ENCODE measurements at places on chromosomes 12 and 14.

DNA sequence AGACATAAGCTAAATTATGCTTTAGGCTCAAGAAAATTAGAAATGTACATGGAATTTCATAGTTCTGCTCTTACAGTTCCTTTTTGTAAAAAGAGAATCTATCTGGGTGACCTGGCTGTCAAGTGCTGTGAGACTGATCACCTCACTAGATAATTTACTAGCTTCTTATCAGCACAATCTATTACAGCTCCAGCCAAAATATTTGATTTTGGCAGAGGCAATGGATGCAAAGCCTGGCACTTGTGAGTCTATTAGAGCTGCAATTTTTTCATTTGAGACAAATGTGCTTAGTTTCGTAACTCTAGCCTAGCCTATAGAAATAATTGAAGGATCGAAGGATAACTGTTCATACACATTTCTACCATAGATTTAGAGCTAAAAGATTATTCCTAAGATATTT, 927.5 kb downstream of the SLC6A15 start:
- DNase-seq = no peak

- no peak for DNase-seq
These were observed 3.0 kb downstream of the PLEKHG6 start for GRCh38 chr12:6313326-6313940.

GRCh38 chr12:4540638-4541037, 1.9 kb downstream of the RAD51AP1 start:
- DNase-seq = peak; percentile 14

- DNase-seq = peak; percentile 45
These were observed 5.5 kb upstream of the CELA1 start for GRCh38 chr12:51351913-51352532.

DNA sequence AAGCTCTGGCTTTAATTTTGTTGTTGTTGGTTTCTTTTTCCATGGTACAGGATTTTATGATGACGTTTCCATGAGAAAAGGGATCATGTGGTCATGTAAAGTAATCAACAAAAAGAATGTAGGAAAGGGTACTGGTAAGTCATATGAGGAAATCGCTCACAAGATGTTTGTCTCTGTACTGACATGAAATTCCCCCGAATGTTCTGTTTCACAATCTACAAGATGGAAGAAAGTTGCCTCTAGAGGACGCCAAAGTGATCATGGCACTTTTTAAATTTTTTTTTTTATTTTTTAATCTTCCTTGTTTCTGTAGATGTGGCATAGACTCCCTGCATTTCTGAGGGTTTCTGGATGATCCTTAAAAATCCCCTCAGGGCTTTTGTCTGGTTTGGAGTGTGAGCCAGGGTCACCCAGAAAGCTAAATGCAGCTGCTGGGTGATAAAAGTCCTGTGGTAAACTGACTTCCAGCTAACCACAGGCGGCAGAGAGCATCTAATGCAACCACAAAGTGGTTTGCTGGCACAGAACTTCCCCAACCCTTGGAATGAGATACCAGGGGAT, 393.5 kb downstream of the CCDC91 start:
- DNase-seq = peak; percentile 73

GRCh38 chr12:122042910-122043309, 21.2 kb downstream of the BCL7A start:
- DNase-seq = no peak

GRCh38 chr12:121214855-121215745, 5.2 kb downstream of the P2RX4 start:
- DNase-seq = peak; percentile 95

DNA sequence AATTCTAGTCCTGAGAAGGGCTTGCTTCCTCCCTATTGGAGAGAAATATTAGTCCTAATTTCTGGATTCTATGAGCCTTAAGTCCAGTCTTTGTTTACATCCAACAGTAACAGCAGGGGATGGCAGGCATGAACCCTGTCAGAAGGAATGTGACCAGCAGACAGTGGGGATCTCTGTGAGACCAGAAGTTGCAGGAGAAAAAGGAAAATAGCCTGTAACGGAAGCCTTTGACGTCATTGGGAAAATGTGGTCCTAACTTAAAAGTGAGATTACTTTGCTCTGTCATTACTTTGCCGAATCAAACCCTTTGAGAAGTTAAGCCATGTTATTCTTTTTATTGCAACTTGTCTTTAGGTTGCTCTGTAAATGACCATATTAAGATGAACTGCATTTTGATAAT, 218.2 kb upstream of the PRICKLE1 start:
- DNase-seq = no peak

GRCh38 chr14:36451310-36452065, 68.5 kb downstream of the NKX2-1 start:
- DNase-seq = no peak

- DNase-seq = peak; percentile 63
These were observed 148.2 kb downstream of the ADGRD1 start for GRCh38 chr12:131101703-131102492.

DNA sequence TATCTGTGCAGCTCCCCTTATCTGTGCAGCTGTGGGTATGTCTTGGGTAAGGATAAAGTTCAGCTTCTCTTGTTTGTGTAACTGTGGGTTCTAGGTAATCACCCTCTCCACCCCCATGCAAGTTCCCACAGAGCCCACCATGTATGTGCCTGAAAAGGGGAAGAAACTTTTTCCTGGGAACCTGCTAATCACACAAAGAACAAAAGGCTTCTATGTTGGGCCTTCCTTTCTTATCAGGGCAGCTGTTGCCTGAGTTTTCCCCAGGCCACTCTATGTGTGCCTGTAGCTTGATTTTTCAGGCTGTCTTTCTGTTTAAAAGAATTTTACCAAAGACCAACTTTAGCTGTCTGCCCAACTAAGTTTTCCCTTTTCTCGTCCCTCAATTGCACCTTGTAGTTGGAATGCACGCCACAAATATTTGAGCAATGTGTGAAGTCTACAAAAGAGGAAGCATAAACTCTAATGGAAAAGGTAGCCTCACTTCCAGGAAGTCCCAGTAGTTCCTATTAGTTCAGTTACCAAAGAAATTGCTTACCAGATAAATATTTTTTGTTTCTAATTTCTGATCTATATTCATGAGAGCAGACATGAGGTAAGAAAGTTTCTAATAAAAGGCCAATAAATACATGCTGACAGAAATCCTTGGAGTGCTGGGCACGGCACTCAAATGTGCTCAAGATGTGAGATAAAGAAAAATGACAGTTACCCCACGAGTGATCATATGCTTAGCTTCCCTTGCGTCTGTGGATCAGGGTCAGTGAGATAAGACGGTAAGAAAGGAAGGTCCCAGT, 2.7 kb upstream of the GALC start:
- DNase-seq = peak; percentile 37

GRCh38 chr12:49874142-49874897, 29.4 kb downstream of the FAIM2 start:
- no peak for DNase-seq

DNA sequence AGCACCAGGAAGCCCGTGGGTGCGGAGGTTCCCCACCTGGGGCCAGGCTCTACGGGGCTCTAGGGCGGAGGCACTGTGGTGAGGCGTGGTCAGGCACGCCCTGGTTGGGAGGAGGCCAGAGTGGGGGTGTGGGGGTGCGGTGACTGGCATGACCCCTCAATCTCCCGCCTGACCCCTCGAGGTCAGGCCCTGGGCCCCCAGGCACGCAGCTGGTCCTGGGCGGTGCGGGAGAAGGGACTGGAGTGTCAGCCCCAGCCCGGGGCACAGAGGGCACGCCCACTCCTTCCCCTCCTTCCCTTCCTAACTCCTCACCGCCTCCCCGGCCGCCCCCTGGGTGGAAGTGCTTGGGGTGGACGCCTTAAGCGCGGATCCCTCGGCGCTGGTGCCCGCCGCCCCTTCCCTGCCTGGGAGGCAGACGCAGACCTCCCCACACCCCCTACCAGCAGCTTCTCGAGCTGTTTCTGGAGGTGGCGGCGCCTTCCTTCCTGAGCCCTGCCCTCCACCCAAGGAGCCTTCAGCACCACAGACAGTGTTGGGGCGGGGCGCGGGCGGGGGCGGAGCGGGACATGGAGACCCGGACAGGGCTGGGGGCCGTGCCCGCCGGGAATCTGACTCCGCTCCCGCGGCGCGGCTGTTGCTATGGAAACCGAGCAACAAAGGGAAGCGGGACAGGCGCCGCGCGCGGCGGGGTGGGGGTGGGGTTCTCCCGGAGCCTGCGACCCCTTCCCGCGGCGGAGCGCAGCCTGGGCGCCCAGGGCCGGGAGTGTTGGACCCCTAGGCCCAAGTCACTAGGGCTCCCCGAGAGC, 741 bp upstream of the CRIP2 start:
- DNase-seq = peak; percentile 21

GRCh38 chr14:25041898-25042297, 8.0 kb downstream of the STXBP6 start:
- no peak for DNase-seq

DNA sequence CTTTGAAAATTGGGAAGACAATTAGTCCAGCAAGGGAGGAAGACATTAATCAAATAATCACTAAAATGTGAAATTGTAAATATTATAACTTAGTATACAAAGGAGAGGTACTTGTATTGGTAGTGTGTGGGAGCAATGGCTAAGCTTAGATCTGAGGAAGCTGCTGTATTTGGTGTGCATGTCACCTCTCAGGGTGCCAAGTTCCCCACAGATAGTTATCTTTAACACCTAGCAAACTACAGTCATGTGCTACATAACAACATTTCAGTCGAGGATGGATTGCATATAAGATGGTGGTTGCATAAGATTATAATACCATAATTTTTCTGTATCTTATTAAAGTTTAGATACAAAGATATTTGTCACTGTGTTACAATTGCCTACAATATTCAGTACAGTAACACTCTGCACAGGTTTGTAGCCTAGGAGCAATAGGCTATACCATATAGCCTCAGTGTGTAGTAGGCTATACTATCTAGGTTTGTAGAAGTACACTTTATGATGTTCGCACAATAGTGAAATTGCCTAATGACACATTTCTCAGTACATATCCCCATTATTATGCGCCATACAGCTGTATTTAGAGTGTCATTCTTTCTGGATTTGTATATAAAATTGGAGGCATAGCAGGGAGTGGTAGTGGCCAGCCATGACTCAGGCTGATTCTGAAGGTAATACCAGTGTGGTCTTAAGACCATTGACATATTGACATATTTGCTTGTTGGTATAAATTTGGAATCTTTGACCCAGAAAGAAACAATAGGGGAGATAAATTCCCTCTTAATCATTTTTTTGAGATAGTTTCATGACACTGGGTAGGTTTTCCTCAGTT, 55.8 kb downstream of the RAD51B start:
- DNase-seq = no peak

DNA sequence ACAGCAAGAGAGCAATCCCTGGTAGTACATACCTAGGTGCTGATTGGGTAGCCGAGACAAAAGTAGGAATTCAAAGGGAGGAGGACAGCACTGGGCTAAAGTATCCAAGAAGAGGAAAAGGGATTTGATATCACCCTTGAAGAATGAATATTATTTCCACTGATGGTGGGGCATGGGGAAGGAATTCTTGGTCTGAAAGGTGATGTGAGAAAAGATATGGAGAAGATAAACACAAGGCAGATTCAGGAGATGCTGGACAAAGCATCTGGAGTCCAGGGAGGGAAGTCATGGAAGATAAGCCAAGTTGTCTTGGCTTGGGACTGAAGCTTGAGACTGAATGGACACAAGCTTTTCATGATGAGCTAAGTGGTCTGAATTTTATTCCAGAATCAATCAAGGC, 194.0 kb downstream of the EGLN3 start:
- no peak for DNase-seq

DNA sequence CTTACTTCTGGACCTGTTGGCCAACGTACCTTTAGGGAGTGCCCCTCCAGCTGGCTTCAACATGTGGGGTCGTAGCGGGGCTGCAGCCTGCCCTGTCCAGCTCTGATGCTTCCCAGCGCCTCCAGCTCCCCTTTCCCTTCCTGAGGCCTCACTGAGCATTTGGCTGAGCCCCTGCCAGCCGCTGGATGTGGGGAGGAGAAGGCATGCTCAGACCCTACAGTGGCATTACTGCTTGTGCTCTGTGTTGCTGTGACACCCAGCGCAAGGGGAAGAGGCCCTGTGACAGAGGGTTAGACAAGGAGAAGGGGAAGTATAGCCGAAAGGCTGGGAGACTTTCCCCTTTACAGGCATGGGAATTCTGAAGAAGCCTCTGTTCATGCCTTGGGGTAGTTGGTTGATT, 145.9 kb downstream of the PRKCH start:
- DNase-seq = peak; percentile 59

GRCh38 chr12:109982210-109982609, 14.0 kb downstream of the GIT2 start:
- no peak for DNase-seq

- no peak for DNase-seq
These were observed 343.5 kb upstream of the TMEM132C start for GRCh38 chr12:127923501-127923900.

DNA sequence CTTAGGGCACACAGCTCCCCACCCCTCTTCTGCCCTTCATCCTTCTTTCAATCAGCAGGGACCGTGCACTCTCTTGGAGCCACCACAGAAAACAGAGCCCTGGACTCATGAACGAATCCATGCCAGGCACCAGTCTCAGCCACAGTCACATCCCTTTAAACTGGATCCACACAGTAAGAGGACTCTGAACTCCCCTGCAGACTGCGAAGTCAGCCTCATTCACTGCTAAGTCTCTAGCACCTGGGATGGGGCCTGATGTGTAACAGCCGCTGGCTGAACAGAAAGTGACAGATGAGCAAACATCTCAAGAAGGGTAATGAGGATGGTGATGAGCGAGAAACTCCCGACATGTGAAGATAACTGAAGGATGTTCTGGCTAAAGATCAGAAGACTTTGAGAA, 45.8 kb upstream of the IQSEC3 start:
- DNase-seq = no peak

- DNase-seq = no peak
These were observed 9.2 kb upstream of the ARG2 start for GRCh38 chr14:67610491-67610890.

GRCh38 chr14:50062438-50063085, 53.8 kb downstream of the VCPKMT start:
- peak; percentile 58 for DNase-seq

GRCh38 chr14:65180725-65181025, 78.4 kb upstream of the MAX start:
- DNase-seq = no peak

DNA sequence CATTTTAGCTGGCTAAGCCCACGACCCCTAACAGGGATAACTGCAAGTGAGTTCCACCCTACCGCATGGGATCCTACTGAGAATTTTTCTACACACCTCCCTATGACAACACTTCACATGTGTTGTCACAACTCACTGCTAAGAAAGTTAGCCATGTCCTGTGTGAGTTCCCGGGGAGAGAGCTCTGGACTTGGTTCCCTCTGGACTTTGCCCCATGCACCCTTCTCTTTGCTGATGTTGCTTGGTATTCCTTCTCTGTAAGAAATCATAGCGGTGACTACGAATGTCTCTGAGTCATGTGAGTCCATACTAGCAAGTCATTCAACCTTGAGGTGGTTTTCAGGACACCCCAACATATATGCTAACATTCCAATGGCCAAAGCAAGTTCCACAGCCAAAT, 9.5 kb upstream of the CDKN3 start:
- no peak for DNase-seq

- no peak for DNase-seq
These were observed 8.6 kb downstream of the DDN start for GRCh38 chr12:48990552-48990951.

Data from inflammatory macrophage treated with lipopolysaccharide for 4 hours (primary cell).